ENCODE measurements at places on chromosomes 16 and 17.
A peak's percentile ranks its signal among the peaks of the same experiment; 100 is the strongest.

- no peak for DNase-seq
Observed at GRCh38 chr16:67165121-67166078, 855 bp downstream of the HSF4 start.

- no peak for DNase-seq
Observed at GRCh38 chr16:28910086-28911031, 14.7 kb downstream of the RABEP2 start.

DNA sequence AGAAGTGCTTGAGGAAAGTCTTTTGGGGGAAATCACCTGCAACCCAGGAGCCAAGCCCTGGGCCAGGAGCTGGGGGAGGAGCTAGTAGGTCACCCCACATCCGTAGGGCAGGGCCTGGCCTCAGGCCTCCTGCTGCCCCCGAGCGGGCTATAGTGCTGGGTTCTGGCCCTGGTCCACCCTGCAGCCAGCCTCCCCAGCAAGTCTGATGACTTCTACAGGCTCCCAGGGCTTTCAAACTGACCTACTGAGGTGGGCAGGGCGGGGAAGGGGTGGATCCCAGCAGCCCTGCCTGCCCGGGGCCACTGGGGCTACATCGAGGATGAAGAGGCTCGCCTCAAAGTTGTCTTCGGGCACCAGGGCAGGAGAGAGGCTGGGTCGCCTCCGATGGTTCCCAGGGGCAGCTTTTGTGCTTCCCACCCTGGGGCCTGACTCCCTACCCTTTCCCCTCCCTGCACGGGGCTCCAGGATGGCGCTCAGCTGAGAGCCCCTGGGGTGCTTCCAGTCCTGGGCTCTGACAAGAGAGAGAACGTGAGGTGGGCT is 5.0 kb downstream of the CENPX start:
- no peak for DNase-seq

DNA sequence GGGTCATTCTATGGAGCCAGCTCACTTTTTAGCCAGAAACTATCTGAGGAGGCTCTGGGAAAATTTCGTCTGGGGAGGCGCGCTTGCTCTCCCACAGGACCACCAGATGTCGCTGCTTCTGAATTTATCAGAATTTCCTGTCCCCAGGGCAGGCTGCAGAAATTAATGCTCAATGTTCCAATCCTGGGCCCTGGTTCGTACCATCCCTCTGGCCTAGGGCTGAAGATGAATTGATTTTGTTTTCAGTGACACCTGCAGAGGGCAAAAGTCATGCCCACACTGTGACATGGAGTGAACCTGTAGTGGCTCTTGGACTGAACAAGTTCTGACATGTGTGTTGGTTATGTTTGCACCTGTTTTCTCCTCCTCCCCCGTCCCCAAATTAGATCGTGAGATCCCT is 482.6 kb downstream of the NPIPA7 start:
- DNase-seq, result peak; percentile 28

- DNase-seq, result no peak
Observed at GRCh38 chr17:3907483-3908216, 8.6 kb downstream of the P2RX1 start.

GRCh38 chr16:2734844-2735515 is 15.0 kb upstream of the PRSS27 start:
- no peak for DNase-seq

DNA sequence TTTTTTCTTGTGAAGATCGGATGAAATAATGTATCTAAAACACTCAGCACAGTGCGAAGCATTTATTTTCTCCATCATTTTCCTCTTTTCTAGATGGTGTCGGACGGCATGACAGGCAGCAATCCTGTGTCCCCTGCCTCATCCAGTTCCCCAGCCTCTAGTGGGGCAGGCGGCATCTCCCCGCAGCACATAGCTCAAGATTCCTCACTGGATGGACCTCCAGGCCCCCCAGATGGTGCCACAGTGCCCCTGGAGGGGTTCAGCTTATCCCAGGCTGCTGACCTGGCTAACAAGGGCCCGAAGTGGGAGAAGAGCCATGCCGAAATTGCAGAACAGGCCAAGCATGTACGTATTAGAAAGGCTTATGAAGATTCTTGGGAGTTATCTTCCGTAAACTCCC is 5.0 kb downstream of the SRCAP start:
- DNase-seq, result no peak

DNA sequence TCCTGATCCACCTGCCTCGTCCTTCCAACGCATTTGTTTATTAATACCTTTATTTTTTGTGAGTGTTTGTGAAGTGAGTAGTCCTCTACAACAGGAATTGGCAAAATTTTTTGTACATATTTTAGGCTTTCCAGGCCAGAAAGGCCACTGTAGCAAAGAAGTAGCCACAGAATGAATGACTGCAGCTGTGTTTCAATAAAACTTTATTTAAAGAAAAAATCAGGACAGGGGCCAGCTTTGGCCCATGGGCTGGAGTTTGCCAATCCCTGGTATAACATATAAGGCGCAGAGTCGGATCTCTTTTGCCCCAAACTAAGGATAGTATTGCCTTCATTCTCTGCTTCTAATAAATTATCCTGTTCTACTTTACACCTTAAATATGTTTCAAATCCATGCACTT is 198.0 kb upstream of the COX10 start:
- no peak for DNase-seq

DNA sequence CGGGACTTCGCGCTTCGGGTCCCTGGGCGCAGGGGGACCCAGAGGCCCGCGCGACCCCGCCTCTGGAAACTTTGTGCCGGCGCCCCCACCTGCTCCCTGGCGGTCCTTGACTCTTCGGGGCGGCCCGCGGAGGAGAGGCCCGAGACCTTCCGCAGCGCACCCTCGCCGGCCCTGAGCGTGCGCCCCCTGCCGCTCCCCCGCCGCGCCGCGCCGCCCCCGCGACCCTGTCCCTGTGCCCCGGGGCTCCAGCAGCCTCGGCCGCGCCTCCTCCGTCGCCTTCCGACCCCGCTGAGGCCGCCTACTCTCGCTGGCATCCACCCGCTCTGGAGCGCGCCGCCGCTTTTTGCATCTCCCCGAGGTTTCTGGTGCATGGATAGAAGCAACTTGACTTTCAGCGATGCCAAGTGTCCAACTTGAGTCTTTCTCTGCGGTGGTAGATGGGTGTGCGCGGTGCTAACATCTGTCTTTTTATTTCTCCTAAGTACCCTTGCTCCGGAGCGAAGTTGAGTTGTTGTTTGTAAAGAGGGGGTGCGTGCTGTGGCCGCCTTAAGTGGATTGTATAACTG is 414 bp downstream of the DUSP14 start:
- DNase-seq, result peak; percentile 89

GRCh38 chr17:79951361-79952264 is 84.1 kb downstream of the TBC1D16 start:
- no peak for DNase-seq

DNA sequence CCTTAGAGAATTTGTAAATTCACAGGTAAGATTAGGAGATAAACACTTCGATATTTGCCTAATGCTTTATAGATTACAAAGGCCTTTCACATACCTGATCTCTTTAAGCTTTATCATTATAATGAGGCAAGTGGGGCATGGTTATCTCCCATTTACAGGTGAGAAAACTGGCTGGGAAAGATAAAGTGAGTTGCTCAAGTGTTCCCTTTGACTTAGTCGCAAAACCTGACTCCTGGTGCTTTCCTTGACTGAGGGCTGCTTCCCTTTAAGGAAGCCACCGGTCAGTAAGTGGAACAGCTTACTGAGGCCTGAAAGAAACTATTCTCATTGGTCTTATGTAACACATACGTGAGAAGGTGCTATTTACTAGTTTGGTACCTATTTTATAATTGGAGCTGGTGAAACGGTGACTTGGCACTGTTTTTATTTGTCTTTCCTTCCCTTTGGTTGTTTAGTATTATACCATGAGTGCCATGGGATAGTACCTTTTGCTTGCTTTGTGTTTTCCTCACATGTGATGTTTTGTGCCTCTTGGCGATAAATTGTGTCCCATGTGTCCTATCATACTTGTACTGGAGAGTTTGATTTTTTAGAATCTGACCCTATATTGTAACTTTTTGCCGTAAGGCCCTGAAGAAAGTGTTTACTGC is 57.2 kb downstream of the NUP88 start:
- DNase-seq, result no peak

DNA sequence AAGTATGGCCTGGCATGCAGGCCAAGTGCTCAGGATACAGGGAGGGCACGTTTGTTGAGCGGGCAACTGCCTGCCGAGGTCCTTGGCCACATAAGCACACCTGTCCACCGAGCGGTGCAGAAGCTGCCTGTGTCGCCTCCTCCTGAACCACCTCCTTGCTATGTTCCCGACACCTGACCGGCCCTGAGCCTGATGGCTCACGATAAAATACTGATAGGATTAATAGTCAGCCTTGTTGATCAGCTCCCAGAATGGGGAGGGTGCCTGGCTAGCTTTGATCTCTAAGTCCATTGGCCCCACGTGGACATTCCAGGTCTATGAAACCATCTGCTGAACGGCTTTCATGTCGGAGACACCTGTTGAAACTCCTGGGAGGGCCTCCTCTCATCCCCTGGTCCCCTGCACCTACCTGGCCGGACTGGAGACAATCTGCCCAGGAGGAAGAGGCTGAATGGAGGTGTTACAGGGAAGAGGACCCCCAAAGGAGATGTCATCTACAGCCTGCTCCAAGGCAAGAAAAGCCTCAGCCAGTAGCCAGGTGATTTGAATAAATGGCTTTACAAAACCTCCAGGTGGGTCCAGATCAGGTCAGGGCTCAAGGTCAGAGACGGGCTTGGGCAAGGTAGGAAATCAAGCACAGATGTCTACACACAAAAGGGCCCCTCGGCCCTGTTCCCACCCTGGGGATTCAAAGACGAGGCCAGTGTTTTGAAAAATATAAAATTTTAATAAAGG is 33.4 kb downstream of the AXIN2 start:
- DNase-seq, result no peak

DNA sequence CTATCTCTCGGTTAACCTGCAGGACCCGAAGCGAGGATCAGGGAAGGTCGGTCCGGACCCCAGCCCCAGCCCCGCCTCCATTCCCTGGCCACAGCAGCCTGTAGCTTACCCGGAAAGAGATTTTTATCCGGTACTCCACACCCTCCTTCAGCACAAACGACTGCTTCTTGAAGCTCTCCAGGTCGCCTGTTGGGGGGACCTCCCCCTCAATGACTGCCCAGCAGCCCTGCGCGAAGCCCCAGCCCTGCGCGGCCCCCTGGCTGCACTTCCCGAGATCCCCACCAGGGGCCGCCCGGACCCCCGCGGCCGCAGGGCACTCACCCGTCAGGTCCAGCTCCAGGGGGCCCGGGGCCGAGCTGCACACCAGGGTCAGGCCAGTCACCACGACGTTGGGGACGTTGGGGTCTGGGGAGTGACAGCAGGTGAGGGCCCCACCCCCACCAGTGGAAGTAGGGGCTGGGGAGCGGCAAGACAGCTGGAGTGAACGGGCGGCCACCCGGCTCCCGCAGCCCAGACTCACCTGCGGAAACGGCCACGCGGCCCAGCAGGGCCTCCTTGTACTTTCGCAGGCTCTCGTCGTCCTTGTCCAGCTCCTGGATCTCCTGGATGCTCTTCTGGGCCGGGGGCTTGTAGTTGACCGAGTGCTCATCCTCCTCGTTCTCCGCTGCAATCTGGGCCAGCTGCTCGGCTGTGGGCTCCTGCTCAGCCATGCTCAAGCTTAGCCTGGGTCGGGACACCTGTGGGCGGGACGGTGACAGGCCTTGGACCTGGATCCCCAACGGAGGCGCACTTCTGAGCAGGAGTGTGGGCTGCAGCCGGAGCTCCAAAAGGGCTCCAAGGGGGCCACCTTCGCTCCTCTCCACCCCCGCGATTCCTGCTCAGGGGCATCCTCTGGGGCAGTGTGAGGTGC is 1.7 kb downstream of the ARHGDIA start:
- peak; percentile 85 for DNase-seq

- no peak for DNase-seq
Observed at GRCh38 chr16:82911925-82912324, 285.2 kb downstream of the CDH13 start.

GRCh38 chr17:42027961-42028790 is 8.3 kb downstream of the NKIRAS2 start:
- no peak for DNase-seq

DNA sequence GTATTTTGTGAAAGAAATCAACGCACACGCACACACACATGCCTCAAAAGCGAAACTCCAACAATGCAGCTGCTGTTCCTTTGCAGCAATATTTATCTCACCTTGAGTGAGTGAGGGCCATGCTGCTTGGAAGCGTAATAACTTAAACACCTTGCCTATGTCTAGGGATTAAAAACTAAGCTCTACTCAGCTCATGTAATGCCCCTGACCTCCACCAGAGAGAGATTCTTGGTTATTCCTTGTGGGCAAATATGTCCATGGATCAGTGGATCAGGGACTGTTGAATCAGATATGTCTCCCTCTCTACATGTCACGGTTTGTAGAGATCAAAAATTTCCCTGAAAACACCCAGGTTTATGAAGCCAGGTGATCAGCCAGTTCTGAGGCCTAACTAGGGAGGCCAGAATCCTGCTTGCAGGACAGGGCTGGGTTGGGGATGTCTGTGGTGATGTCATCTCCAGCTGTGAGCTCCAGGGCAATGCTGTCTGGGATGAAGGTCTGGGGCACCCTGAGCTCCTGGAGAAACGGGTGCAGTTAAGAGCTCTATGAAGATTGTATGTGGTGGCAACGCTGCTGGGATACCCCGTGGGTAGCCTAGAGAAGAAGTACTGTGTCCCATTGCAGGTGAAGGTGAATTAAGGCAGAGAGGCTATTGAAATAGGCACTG is 149.4 kb downstream of the KCNJ12 start:
- DNase-seq, result no peak

DNA sequence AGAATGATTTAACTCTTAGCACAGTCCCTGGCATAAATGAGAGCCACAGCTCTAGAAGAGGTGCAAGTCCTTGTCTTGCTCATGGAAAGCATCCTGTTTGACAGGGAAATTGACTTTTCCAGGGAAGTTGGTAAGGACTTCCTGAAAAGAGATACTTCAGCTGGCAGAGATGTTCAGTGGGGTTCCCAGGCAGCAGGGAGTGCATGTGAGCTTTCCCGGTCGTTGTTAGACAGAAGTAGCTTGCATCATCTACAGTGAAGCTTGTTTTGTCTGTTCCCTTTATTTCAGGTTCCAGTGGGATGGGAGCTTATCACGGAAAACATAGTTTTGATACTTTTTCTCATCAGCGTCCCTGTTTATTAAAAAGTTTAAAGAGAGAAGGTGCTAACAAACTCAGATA is 22.9 kb downstream of the ALDH3A2 start:
- DNase-seq, result no peak

GRCh38 chr16:2243781-2244180 is 7.5 kb downstream of the DNASE1L2 start:
- DNase-seq, result no peak

GRCh38 chr16:31199430-31200041 is 3.0 kb downstream of the PYCARD start:
- no peak for DNase-seq

All from stimulated activated effector memory CD8-positive, alpha-beta T cell treated with anti-CD3 and anti-CD28 coated beads, Interleukin-12 subunit alpha, Interleukin-12 subunit beta, amount 100 ng/mL, for 72 hours (primary cell).